ENCODE measurements at places on chromosomes 5 and 9. TPM values are rescaled to one million over a fixed set of nuclear protein-coding genes. Genes with fewer than 3 reads are reported as not detected.
A peak's percentile ranks its signal among the peaks of the same experiment; 100 is the strongest.

- no peak for DNase-seq
Observed at GRCh38 chr5:16411741-16412455, 53.7 kb downstream of the ZNF622 start.

- no peak for DNase-seq
Observed at GRCh38 chr9:95177617-95178016, 139.9 kb downstream of the FANCC start.

IRX2 gene
- polyA plus RNA-seq: not detected

- no peak for DNase-seq
Observed at GRCh38 chr9:128271512-128271911, 4.3 kb downstream of the GOLGA2 start.

IL4 gene
- polyA plus RNA-seq: not detected

ARSI gene
- polyA plus RNA-seq: not detected

ADAMTS13 gene
- polyA plus RNA-seq: not detected

DNA sequence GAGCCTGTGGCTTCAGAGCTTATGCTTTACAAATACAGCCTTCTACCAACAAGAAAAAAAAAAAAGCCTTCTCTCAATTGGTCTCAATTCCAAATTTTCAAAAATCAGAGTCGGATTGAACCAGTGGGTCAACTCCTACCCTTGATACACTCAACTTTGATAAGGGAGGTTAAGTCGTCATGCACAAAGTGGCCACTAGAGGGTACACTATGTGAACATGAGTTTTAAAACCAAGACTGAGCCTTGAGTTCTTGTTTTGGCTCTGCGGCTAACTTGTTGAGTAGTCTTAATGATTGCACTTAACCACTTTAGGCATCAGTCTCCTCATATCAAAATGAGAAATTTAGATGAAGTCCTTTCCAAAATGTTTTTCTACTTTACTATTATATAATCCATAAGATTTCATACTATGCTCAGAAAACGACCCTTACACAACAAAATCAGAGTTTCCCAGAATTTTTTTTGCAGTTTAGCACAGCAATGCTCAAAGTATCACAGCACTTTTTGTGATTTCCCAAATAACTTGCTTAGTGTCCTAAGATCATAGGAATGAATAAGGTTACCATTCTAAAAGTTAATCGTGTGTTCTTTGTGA is 92.9 kb upstream of the MTAP start:
- DNase-seq: peak; percentile 57

- no peak for DNase-seq
Observed at GRCh38 chr9:85118990-85119755, 449.6 kb downstream of the NTRK2 start.

GRCh38 chr5:318341-318897 is 3.1 kb upstream of the AHRR start:
- no peak for DNase-seq

GRCh38 chr5:179791881-179792611 is 1.7 kb upstream of the LTC4S start:
- no peak for DNase-seq

SLC34A1 gene
- not detected for polyA plus RNA-seq

ST8SIA4 gene
- polyA plus RNA-seq: 14.3 TPM

- no peak for DNase-seq
Observed at GRCh38 chr5:67969631-67970030, 245.9 kb upstream of the PIK3R1 start.

GRCh38 chr5:146331423-146331822 is 7.2 kb upstream of the POU4F3 start:
- no peak for DNase-seq

- no peak for DNase-seq
Observed at GRCh38 chr5:82735160-82735789, 341.9 kb downstream of the TMEM167A start.

GRCh38 chr5:74094782-74095108 is 468.7 kb downstream of the ARHGEF28 start:
- no peak for DNase-seq

GRCh38 chr9:74921737-74922136 is 31.0 kb downstream of the C9orf40 start:
- no peak for DNase-seq

DNA sequence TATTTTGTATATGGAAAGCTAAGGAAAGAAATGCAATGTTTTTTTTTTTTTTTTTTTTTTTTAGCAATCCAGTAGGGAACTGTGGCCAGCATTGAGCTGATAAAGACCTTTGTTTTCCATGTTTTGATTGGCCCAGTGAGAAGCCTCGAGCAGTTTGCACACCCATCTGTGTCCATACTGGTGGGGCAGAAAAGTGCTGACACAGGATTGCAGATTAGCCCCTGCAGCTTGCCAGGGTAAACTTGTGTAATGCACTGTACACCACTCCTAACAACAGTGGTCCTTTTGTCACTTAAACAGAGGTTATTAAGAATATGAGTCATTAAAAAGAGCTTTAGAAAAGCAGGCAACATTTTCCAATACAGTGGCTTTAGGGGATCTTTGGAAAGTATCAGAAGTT is 132.8 kb upstream of the CDKN2B start:
- no peak for DNase-seq

All from CD4-positive, alpha-beta memory T cell (primary cell).